Activated T-helper 1 cell treated with anti-CD3 and anti-CD28 coated beads, Interleukin-2, amount 50 U/mL, for 16 hours (primary cell): ENCODE measurements at places on chromosomes 13 and 19.

DNA sequence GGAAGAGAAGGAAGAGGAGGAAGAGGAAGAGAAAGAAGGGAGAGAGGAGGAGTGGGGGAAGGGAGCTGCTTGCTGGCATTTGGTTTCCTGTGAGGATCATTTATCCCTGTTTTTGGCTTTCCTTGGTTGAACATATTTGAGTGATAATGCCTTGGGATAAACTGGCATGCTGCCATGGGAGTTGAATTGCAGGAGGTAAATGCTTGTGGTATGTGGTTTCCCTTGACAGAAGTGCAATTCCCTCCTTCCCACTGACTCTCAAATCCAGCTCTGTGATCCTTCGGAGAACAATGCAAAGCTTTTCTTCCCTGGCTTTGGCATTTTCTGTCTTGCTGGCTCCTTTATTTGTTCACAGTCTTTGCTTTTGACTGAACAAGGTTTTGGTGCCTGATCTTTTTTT lies 27.2 kb upstream of the CBY2 start:
- no peak for DNase-seq

GRCh38 chr13:33146843-33147611 lies 130.8 kb downstream of the KL start:
- DNase-seq: no peak

DNA sequence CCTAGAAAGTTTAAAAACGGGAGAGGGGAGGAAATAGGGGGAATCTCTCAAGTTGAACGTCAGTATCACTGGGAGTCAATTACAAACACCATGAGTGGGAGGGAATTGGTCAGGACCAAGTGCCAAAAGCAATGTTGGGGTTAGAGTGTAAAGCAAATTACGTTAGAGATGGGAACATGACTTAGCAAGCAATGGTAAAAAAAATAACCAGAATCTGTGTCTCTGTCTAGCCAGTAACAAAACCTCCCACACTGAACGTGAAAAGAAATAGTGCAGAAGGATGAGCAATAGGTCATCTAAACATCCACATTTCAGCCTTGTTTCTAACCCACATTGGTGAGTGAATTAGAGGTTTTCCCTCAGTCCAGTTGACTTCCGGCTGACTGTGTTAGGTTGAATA lies 242.2 kb downstream of the COG6 start:
- no peak for DNase-seq

- DNase-seq: no peak
These were observed 2301.2 kb downstream of the PCDH9 start for GRCh38 chr13:64928696-64929499.

DNA sequence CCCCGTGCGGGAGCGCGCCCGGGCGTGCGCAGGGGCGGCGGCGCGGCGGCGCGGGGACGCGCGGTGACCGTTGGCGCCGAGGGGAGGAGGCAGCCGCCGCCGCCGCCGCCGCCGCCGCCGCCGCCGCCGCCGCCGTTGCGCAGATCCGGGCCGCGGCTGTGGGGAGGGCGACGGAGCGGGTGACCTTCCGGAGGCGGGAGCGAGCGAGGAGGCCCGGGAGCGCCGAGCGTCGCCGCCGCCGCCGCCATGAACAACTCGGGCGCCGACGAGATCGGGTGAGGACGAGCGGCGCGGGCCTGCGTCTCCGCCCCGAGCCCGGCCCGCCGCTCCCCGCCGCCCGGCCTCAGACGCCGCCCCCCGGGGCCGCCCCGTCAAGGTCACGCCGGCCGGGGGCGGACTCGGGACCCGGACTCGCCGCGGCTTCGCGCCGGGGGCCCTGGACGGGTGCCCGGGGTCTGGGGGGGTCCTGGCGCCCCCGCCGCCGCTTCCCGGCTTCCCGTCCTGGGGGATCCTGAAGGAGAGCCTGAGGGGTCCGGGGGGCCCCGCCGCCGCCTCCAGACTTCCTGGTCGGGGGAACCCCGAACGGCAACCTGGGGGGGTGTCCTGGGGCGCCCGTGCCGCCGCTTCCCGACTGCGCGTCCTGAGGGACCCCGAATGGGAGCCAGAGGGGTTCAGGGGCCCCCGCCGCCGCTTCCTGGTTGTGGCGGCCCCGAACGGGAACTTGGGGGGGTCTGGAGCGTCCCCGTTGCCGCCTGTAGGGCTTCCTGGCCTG lies at the start of gene DAZAP1:
Gene DAZAP1, plus strand, starts transcription at position 59 of the 772 bp plus-strand sequence. Its CDS starts 188 bp downstream, at position 247.
- DNase-seq: peak; percentile 10
